ENCODE measurements at places on chromosomes 4 and X.

- no peak for DNase-seq
These were observed 64.6 kb downstream of the KDM5C start for GRCh38 chrX:53160297-53160983.

DNA sequence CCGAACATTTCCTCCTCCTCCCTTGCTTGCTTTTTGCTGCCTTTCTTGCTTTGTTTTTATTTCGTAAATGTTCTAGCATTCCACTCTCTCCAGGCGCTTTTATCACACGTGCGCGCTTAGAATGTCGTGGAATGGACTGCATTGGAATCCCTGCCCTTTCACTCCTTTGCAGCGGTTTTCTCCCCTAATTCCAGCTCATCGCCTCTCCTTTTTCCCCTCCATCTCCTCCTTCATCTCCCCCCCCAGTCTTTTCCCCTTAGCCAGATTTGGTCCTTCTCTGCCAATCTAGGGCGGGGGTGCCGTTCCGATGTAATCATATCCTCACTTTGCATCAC lies 579 bp downstream of the OGT start:
- DNase-seq: no peak

DNA sequence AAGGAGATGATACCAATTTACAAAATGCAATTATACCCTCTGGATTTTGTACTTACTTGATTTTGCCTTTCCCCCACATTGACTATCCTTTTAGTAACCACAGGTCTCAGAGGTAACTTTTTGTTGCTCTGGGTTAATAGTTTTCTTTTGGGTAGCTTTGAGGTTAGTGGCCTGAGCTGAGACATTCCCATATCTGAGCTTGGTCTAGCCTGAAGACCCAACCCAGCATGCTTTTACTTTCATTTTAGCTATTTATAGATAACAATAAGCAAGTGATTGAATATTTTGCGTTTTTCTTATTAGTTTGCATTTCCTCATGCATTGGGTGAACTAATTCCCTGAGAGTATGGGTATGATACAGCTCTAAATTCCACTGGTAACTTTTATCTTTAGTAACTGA lies 11.8 kb downstream of the HTN1 start:
- no peak for DNase-seq

DNA sequence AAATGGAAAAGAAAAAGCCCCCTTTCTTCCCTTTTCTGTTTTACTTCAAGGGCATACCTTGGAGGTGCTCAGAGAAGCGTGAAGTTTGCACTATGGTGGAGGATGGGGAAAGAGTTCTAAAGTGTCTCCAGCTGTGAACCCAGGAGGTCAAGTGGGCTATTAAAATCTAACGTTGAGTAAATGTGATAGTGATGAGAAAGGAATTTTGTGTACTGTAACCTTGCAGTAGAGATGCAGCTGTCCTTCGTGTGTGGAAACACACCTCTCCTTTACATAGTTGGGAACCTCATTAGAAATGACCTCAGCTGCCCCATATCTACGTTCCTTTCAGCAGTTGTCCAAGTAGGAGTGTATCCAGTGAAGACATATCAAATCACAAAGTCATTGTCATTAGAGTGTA lies 26.5 kb downstream of the ADH5 start:
- peak; percentile 41 for DNase-seq

DNA sequence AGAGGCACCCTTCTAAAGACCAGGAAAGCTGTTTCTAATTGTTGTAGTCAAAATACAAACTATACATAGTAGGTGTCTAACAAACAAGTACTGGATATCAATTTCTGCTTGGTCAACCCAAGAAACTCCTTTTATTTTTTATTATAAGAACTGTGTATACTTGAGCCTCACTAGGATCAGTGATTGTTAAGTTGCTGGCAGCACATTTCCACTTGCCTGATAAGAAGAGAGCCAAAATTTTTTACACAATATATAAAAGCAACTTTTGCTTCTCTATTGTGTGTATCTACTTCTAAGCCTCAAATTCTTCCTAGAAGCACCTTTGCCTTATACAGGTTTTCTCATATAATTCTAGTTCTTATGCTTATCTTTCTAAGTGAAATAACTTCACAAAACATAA lies 703.0 kb upstream of the EPHA5 start:
- DNase-seq: no peak

- DNase-seq: no peak
These were observed 15.5 kb downstream of the MYOZ2 start for GRCh38 chr4:119151161-119151560.

Data from HCEC 1CT (cell line).